Epithelial cell of prostate (primary cell): ENCODE measurements at places on chromosomes 7 and 10.
A peak's percentile ranks its signal among the peaks of the same experiment; 100 is the strongest.

DNA sequence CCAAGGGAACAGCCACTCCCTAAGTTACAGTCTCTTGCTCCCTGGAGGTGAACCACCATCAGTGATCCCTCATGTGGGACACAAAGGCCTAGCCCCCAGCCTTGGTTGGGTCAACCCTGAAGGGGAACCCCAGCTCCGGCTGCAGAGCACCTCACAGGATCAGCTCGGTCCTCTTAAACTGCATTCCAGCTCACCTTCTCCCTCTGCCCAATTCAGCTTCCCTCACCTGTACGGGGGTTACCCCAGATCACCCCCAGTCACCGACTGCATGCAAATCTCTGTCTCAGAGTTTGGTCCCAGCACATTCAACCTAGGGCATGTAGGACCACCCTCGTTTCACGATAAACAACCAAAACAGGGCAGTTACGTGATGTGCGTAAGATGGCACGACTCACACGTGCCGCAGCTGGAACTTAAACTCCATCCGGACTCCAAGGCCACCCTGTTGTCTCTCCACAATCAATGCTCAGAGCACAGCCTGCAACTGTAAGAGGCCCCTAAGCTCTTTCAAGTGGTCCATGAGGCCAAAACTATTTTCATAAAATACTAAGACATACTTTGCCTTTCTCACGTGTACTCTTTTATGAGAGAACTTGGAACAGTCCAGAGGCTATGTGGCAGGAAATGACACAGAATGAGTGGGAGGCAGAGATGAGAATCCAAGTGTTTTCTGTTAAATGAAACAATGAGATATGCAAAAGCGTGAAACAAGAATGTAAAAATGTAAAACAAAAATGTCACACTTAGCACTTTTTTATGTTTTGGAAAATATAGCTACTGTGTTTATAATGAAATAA is 285.2 kb downstream of the PTPRN2 start:
- no peak for DNase-seq

DNA sequence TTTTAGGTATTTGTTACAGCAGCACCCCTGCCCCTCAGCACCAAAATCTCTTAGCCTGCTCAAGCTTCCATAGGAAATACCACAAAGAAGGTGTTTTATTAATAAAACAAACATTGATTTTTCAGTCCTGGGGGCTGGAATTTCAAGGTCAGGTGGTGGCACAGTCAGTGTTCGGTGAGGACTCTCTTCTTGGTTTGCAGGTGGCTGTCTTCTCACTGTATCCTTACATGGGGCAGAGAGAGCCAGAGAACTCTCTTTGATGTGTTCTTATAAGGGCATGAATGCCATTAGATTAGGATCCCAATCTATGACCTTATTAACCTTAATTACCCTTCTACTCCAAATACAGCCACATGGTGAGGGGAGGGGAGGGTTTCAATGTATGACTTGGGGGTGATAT is 112.3 kb upstream of the PFKP start:
- DNase-seq, result no peak

GRCh38 chr10:118753331-118754228 is 1.2 kb downstream of the CACUL1 start:
- DNase-seq, result no peak

GRCh38 chr10:43090188-43090587 is 13.3 kb downstream of the RET start:
- no peak for DNase-seq

DNA sequence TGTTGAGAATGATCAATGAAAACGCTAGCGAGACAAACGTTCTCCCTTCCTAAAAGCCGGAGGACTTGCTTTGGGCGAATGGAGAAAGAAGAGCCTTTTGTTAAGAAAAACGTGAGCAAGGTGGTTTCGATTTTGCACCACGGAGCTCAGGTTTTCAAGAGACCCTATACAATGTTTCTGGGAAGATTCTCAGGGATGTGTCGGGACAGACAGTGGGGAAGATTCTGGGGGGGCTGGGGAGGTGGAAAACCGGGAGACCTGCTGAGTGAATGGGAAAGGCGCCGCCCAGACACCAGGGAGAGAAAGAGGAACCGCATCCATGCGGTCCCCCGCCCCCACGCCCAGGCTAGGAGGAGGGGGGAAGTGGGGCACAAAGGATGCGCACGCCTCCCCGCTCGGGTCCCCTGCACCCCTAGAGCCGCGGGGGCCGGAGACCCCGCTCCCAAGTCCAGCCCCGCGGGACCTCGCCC is 745 bp downstream of the YWHAG start:
- DNase-seq, result no peak

DNA sequence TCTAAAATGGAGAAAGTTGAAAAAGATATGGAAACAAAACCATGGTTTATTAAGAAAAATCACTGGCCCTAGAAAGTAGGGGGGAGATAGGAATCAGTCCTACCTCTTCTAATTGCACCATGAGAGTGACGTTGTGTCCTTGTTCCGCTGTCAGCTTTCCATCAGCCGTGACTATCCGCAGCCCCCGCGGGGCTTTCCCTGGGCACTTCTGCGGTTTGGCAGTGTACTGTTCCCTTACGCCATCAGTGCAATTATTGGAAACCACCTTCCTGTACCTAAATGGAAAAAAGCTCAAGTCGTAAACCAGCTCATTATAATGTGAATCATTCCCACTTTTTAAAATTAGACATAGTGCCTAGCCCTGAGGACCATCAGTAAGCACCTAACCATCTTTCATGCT is 512.2 kb downstream of the SORCS1 start:
- no peak for DNase-seq

DNA sequence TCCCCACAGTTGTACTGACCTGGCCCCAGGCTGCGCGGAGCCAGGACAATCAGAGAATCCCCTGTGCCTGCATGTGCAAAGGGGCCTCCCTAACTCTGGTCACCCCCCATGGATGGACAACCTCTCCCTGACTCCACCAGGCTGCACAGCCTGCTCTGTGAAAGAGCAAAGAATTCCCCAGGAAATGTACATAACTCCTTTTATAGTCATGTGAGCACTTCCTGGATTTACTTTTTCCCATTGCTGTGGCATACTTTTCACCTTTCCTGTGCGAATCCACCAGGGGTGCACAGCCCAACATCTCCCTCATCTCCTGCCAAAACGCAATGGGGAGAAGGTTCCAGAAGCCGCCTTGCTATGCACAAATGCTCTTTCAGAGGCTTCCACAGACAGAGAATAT is 27.9 kb downstream of the FGFR2 start:
- no peak for DNase-seq

DNA sequence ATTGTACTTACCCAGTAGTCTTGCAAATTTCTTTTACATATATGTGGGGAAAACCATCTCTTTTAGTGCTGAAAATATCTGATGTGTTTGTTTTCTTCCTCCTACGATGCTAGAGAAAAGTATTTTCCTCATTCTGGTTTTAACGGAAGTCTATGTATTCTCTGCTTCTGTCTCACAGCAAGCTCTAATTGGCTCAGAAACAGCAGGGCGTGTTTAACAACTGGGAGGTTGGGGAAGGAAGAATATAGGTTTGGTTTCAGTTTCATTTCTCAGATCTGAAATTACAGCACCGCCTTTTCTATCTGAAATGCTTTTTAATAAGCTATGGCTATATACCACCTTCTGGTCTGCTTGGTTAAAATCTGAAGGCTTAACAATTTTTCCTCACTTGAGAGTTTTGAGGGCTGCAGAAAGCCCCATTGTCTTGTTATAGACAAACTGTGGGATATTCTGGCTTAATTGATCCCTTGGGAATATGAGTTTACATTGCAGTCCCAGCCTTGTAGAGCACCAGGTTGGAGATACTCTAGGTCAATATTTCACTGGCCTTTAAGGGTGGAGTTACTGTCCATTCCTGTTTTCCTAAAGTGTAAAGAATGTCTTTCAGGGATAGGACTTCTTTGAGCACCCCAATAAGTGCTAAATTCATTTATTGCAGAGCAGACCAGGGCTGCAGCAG is at the start of gene SAMD9:
SAMD9 (minus strand) TSS at position 128 of the 679 bp plus-strand sequence. CDS start 11,882 bp downstream, outside the sequence.
- DNase-seq, result peak; percentile 69

- DNase-seq, result no peak
Measured at GRCh38 chr7:117800406-117800805, 72.8 kb downstream of the CTTNBP2 start.

GRCh38 chr7:55160539-55160938 is 141.7 kb downstream of the EGFR start:
- no peak for DNase-seq

GRCh38 chr7:82294382-82294784 is 149.2 kb downstream of the CACNA2D1 start:
- DNase-seq, result no peak

DNA sequence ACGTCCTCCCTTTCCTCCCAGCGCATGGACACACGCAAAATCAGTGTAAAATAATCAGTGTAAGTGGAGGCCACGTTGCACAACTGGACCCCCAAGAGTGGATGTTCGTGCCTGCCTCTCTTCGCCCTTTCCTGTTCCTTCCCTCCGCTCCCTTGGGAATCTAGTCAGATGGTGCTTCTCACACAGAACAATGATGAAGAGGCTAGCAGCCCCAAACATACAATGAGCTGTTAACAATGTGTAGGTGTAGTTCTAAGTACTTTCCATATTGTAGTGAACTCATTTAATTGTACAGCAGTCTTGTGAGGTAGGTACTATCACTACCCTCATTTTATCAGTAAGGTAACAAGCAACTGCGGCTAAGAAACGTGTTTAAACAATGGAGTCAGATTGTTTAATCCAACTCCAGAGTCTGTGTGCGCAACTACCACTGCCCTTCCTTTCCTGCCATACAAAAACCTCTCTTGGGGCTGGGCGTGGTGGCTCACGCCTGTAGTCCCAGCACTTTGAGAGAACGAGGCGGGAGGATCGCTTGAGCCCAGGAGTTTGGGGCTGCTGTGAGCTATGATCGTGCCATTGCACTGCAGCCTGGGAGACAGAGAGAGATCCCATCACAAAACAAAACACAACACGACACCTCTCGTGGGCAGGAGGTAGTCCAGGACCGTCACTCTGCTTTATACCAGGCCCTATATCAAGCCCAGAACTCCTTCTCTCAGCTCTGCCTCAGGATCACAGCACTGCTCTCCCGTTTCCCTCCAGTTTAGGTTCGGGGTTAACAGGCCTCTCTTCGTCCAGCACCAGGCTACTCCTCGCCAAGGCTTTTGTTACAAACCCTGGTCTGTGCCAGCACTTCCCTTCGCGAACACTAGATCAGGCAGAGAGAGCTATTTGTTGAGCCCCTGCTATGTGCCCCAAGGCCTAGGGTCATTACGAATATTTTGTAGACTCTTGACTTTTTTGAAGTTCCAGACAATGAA is 1.1 kb downstream of the FKBP9 start:
- no peak for DNase-seq

DNA sequence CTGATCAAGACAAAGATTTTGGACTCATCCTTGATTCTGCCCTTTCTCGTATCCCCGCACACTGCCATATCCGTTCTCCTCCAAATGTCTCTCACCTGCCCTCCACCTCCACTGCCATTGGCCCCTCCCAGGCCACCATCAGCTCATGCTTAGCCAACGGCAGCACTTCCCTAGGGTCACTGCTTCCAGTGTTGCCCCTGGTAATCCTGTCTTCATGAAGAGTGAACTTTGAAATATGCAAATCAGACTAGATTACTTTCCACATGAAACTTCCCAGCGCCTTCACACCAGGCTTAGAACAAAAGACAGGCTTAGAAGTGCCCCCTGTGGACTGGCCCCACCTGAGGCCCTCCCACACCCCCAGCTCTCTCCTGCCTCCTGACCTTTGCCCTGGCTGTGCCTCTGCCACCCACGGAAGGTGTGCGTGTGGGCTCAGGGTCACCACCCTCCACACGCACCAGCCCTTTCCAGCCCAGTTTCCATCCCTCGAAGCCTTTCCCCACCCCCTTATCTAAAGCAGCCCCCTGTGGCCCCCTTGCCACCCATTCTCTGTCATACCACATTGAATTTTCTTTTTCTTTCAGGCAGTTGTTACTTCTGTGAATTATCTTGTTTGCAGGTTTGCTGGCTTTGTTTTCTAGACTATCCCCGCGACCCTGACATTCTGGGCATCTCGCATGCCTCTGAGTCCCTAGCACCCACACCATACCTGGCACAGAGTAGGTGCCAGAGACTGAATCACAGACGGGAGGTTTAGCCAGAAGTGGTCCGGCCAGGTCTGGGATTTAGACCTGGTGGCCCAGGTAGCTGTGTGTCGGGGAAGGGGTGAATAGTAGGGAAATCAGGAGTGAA is 26.8 kb upstream of the C10orf53 start:
- DNase-seq, result no peak

GRCh38 chr10:125157505-125157904 is 2.9 kb downstream of the CTBP2 start:
- DNase-seq, result no peak

DNA sequence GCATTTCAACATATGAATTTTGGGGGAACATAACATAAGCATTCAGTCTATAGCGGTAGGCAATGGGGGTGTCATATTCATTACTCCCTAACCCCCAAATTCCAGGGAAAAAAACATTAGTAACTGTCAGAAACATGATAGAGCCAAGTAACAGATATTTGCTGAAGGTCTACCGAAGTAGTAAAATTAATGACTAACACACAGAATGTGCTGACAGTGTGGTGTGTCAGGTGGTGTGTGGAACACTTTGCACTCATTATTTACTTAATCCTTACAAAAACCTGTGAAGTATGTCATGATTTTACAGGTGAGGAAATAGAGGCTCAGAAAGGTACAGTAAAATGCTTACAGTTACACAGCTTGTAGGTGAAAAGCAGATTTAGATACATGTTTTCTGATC is 85.4 kb upstream of the RHOBTB1 start:
- peak; percentile 69 for DNase-seq

DNA sequence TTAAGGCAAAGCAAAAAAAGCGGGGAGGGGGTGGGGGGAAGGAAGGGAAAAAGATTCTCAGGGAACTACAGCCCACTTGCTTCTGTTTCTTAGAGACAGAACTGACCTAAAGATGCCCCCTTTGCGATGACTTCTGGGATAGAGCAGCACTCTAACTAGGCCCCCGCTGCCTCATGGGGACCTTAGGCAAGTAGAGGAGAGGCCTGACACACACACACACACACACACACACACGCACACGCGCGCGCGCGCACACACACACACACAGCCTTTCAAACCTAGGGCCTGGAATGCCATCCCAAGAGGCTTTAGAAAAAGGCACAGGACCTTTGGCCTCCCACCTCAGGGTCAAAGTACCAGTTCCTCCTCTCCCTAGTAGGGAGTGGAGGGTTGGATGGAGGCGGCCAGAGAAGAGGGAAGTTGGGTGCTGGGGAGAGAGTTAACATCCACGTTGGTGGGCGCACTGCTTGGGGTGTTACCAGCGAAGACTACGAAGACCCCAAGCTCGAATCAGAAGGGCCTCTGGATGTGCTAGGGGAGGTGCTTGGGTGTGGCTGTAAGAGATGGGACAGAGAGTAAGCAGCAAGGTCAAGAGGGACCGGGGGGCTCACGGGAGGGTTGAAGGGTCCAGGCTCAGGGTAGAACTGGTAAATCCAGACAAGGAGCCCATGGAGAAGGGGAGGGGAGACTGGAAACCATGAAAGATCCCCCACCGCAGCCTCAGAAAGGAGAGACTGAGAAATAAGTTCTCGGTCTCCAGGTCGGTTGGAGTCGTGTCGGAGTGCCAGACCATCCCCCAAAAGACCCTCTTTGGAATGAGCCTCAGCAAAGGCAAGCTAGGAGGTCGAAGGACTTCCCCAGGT is 1.2 kb upstream of the COL1A2 start:
- DNase-seq, result no peak

DNA sequence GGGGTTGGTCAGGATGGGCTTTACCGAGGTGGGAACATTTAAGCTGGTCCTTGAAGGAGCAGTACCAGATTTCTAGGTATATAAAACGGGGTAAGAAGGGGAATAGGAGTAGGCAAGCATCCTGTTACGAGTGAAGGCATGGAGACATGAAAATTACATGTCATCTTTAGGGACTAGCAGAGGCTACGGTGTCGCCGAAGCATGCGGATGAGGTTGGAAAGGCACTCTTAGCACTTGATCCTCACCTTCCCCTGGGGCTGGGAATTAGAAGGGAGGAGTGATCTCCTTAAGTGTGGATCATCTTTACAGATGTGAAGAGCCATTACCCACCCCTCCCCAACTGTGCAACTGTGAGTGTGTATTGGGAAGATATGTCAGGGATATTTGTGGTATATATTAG is 13.8 kb upstream of the ZRANB1 start:
- DNase-seq, result no peak
